ENCODE measurements at places on chromosomes 4 and X.

GRCh38 chr4:81921751-81922159 lies 450.0 kb upstream of the RASGEF1B start:
- H3K27ac ChIP-seq = no peak overlapping the region
- H3K27me3 ChIP-seq = no peaks in the 10 kb centered on the region
- H3K4me3 ChIP-seq = no peak overlapping the region
- H3K36me3 ChIP-seq = no peaks in the 10 kb centered on the region

- no peak for DNase-seq
- no peak overlapping the region for H3K4me3 ChIP-seq
- H3K36me3 ChIP-seq = no peaks in the 10 kb centered on the region
These were observed 47.9 kb upstream of the PLAC1 start for GRCh38 chrX:134706138-134706537.

DNA sequence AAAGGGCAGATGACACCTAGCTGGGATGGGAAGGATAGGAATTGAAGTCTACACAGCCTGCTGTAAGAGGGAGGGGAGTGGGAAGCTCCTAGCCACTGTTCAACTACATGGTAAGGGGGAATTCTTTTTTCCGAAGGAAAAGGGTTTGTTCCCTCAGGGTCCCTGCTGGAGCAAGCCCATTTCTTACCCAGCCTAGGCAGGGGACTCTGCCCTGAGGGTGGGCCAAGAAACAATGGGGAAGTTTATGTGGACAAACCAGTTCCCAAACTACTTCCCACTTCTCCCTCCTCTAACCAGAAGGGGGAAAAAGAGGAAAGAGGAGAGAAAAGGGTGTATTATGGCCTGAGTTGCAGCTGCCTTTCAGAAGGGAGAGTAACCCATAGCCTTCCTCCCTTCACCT lies 13.5 kb upstream of the VSIG4 start:
- H3K36me3 ChIP-seq = no peaks in the 10 kb centered on the region
- H3K27me3 ChIP-seq = no peaks in the 10 kb centered on the region
- H3K27ac ChIP-seq = no peak overlapping the region
- DNase-seq = no peak

GRCh38 chr4:74473155-74473811 lies 28.3 kb downstream of the AREG start:
- H3K4me1 ChIP-seq = no peaks in the 10 kb centered on the region
- H3K36me3 ChIP-seq = no peaks in the 10 kb centered on the region
- H3K27ac ChIP-seq = no peak overlapping the region
- peak; percentile 23 for DNase-seq

DNA sequence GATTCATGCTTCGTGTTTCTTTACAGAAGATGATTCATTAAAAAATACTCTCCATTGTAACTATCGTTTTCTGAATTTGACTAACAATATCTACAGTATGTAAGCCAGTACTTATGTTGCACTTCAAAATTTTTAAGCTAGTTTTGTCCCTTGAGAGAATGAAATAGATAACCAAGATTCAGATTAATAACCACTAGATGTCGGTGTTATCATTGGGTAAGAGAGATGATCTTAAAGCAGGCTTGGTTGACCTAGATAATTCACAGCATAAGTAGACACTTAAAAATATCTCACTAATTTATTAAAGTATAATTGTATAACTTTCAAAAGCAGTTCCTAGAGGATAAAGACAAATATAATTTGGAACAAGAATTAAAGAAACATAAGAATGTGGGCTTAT lies 430.9 kb downstream of the C4orf33 start:
- no peak overlapping the region for H3K27ac ChIP-seq
- no peaks in the 10 kb centered on the region for H3K4me1 ChIP-seq
- H3K27me3 ChIP-seq = no peaks in the 10 kb centered on the region
- DNase-seq = no peak
- H3K4me3 ChIP-seq = no peak overlapping the region
